H1 (cell line): ENCODE measurements at places on chromosomes 2 and 18. TPM values are rescaled to one million over a fixed set of nuclear protein-coding genes. Genes with fewer than 3 reads are reported as not detected.

DNA sequence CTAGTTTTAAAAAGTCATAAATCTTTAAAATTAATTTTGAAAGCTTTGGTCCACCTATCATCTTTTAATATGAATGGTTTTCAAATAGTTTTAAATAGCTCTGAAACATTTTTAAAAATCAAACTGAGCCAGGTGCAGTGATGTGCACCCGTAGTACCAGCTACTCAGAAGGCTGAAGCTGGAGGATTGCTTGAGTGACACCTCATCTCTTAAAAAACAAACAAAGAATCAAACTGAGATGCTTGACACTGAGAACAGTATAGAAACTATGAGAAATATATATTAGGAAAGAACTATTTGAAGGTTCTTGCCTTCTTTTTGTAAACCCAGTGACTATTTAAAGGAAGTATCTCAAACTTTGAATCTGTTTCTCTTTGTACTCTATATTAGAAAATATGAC is 67.4 kb downstream of the BARD1 start:
- no peak for DNase-seq

DNA sequence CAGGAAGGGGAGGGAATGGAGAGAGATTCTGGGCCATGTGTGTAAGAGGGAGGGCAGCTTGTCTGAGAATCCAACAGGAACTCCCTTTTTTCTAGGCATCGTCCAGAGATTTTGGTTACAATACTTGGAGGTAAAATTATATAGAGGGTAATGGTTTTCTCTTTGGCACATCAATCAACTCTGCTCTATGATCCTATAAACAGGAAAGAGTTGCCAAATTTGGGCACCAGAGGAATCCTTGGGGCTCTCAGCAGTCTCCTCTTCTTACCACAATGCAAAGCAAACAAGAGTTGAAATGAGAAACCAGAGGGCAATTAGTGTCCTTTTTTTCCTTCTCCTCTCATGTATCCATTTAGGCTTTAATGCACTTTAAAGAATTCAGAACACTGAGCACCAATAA is 243.4 kb downstream of the SLC8A1 start:
- no peak for DNase-seq

GRCh38 chr2:56749152-56749752 is 565.5 kb downstream of the CCDC85A start:
- DNase-seq = no peak

GRCh38 chr2:196389670-196390069 is 218.3 kb upstream of the STK17B start:
- DNase-seq = no peak

Gene LBX2
- total RNA-seq = 0.55 TPM in 1 of 2 replicates, not detected in the other
